ENCODE measurements at places on chromosomes 16 and 17. TPM values are rescaled to one million over a fixed set of nuclear protein-coding genes. Genes with fewer than 3 reads are reported as not detected.

The THRA gene
- total RNA-seq = 37.9 TPM

The STH gene
- not detected for total RNA-seq

The PLXDC1 gene
- total RNA-seq = not detected

The CPHXL2 gene
- not detected for total RNA-seq

The HES7 gene
- total RNA-seq = not detected

The ABCC11 gene
- total RNA-seq = not detected

The RASD1 gene
- 58.0 TPM for total RNA-seq

The RND2 gene
- 0.33 TPM for total RNA-seq

The TMIGD1 gene
- total RNA-seq = not detected

The APOH gene
- total RNA-seq = 22.1 TPM

The TMEM220 gene
- total RNA-seq = 11.5 TPM

The CD7 gene
- not detected for total RNA-seq

The HLF gene
- 4.9 TPM for total RNA-seq

The KRTAP4-16 gene
- total RNA-seq = not detected

The ABCC12 gene
- not detected for total RNA-seq

The MAPT gene
- total RNA-seq = 2.3 TPM

The P3H4 gene
- total RNA-seq = 22.7 TPM

The SHPK gene
- 15.2 TPM for total RNA-seq

The PERCC1 gene
- not detected for total RNA-seq

Data from body of pancreas (tissue), 4 donors.